ENCODE measurements at places on chromosomes 2 and 18. TPM values are rescaled to one million over a fixed set of nuclear protein-coding genes. Genes with fewer than 3 reads are reported as not detected.

- DNase-seq, result no peak
Measured at GRCh38 chr18:4445902-4446301, 9.2 kb downstream of the DLGAP1 start.

Gene ACMSD
- not detected for total RNA-seq

GRCh38 chr2:101089942-101090799 is 61.0 kb downstream of the TBC1D8 start:
- DNase-seq, result no peak

Gene NMUR1
- total RNA-seq, result 0.22 TPM

Measured in cardiac septum (tissue), 1 donor.